Activated CD8-positive, alpha-beta T cell treated with anti-CD3 and anti-CD28 coated beads for 36 hours (primary cell): ENCODE measurements at places on chromosomes 2 and 18. TPM values are rescaled to one million over a fixed set of nuclear protein-coding genes. Genes with fewer than 3 reads are reported as not detected.

The ANO7 gene
- 5.4 TPM for total RNA-seq

The LIMS4 gene
- total RNA-seq: 0.83 TPM

The ABCB11 gene
- total RNA-seq: not detected

GRCh38 chr2:32375228-32375892 lies 18.5 kb downstream of the BIRC6 start:
- no peak overlapping the region for H3K4me3 ChIP-seq
- peaks cover 46% of the 10 kb centered on the region for H3K4me1 ChIP-seq
- peak overlapping the region; percentile 42 for H3K27ac ChIP-seq
- no peak for DNase-seq
- H3K27me3 ChIP-seq: no peaks in the 10 kb centered on the region

- DNase-seq: no peak
- no peaks in the 10 kb centered on the region for H3K4me1 ChIP-seq
- H3K27ac ChIP-seq: no peak overlapping the region
- peaks cover 27% of the 10 kb centered on the region for H3K36me3 ChIP-seq
Observed at GRCh38 chr2:18584608-18584954, 4.8 kb downstream of the NT5C1B start.

GRCh38 chr2:26838121-26838906 lies 9.6 kb upstream of the DPYSL5 start:
- no peak for DNase-seq
- no peak overlapping the region for H3K4me3 ChIP-seq
- no peaks in the 10 kb centered on the region for H3K4me1 ChIP-seq

DNA sequence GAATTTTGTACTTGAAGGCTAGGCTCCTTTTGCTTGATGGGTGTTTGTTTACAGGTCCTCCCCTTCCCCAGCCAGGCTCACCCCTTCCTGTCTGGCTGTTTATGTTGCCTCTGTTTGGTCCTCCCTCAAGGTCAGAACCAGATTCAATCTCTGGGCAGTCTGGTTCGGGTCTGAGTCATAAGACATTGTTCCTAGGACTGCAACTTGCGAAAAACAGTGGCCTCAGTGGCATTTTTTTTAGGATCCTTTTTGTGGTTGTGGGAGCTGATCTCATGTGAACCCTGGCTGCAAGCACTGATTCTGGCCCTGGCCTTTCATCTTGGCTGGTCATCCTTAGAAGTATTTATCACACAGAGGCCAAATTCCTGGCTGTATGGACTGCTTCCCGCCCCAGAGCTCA lies 370.4 kb downstream of the CLIP4 start:
- no peak overlapping the region for H3K4me3 ChIP-seq
- H3K36me3 ChIP-seq: no peaks in the 10 kb centered on the region
- no peaks in the 10 kb centered on the region for H3K4me1 ChIP-seq
